ENCODE measurements at places on chromosomes 12 and 14.

DNA sequence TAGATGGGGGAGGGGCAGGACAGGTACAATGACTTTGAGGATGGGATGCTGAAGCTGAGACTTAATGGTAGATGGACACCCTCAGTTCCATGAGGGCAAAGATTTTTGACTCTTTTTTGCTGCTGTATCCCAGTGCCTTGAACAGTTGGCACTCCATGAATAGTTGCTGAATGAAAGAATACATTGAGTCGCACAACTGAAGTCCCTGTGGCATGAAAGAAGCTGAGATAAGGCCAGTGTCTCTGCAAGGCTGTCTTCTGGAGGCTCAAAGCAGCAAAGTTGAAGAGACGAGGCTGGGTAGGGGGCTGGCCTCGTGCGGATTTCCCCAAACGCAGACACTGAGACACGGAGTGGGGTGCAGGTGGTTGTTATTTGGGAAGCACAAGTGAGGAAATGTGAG, 179.3 kb downstream of the ADCK1 start:
- DNase-seq = no peak

DNA sequence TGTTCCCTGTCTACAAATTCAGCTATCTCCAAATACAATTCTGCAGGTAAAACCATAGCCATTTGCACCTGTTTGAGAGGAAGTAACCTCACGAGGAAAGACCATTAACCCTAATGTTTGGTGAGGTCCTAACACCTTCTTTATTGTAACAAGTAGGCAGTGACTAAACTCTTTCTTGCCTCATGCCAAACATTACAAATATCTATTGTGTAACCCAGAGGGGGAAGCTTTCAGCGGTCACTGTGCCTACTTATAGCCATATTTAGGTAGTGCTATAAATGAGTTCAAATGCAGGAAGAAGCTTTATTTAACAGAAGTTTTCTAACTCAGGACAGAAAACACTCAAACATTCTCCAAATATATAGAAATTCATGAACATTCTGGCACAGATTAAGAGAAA, 252.7 kb downstream of the LRFN5 start:
- DNase-seq = no peak

GRCh38 chr12:69019910-69020309, 86.9 kb upstream of the CPM start:
- DNase-seq = no peak

- no peak for DNase-seq
Measured at GRCh38 chr12:14514946-14515345, 52.7 kb downstream of the PLBD1 start.

- DNase-seq = no peak
Measured at GRCh38 chr14:92144708-92145107, 22.9 kb downstream of the CPSF2 start.

- no peak for DNase-seq
Measured at GRCh38 chr12:121451961-121452339, 52.0 kb downstream of the RNF34 start.

DNA sequence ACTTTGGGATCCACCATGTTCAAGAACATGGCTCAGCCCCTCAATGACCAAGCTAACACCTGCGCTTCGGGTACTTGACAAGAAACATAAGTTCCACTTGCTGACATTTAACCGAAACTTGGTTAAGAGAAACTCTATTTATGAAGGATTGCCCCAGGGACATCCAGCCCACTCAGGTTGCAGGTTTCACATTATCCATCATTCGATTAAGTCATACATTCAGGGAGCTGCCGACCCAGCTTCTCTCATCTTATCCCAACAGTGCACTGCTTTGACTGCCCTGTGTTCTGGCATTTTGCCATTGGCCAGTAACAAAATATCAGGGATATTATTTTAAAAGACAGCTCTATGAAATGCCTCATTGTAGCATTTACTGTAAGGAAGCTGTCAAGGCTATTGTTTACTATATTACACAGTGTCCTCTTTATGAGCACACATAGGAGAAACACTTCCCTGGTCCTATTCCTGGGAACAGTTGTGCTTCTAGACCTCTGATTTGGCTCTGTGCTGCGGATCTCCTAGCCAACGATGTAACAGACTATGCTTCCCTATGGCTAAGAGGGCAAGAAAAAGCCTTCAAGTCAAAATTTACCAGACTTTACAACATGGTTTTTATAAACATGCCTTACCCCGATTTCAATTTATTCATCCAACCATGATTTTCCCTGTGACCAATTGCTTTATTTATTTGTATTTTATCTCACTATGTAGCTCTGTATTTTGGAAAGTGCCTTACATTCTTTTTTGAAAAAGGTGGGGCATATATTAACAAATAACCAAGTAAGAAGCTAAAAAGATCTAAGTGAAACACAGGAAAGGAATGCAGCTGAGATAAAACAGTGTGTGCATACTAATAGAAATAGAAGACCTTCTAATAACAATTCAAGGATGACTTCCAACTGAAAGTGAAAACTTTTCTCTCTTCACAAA, 109.3 kb downstream of the ITPR2 start:
- no peak for DNase-seq

DNA sequence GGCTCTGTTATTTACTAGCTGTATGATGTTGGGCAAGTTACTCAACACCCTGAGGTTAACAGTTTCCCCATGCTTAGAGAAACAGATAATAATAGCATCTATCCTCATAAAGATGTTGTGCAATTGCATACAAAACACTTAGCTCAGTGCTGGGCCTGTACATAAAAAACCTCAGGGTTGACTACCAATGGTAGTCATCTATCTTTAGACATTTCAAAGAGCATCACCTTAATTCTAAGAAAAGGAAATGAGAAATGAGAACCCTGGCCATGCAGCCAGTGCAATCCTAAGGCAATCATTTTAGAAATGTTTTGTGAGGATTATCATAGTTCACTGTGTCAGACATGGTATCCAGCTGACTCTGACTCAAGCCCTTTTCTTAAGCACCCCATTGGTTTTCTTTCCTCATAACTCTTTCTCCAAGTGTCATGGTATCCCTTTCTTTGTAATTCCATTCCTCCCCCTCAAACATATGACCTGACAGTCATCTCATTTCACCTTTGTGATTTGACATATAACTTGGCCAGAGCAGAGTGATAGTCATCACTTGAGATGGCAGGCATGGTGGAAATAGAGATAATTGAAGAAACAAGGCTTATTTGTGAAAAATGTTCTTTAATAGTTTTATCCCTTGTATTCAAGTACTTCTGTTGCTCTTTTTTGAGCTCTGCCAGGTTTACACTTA, 29.5 kb upstream of the OSBPL8 start:
- no peak for DNase-seq

DNA sequence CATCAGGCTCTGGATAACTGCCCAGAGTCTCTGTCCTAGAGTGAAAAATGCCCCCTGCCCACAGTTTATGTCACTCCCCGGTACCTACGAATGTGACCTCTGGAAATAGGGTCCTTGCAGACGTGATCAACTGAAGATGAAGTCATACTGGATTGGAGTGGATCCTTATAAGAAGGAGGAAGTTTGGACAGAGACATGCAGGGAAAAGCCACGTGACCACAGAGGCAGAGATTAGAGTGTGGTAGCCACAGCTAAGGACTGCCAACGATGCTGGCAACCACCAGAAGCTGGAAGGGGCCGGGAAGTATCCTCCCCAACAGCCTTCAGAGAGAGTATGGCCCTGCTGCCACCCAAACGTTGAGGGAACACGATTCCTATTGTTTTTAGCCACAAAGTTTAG, 101.2 kb upstream of the NCOR2 start:
- DNase-seq = no peak

DNA sequence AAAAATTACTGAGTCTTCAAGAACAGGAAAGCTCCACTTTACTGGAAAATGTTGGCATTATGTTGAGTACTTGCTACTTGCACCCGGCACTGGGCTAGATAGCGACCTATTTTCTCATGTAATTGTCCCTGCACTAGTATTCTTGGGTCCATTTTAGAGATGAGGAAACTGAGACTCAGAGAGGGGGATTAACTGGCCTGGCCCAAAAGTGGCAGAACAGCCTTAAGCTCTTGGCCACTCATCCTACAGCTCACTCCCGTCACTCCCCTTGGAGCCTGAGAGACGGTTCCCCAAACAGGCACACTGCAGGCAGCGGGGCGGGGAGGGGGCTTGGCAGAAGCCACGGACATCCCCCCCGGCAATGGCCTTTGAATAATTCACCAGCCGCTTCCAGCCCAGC, 113.9 kb downstream of the SCARB1 start:
- no peak for DNase-seq

GRCh38 chr14:24576771-24577170, 721 bp upstream of the CTSG start:
- DNase-seq = no peak

DNA sequence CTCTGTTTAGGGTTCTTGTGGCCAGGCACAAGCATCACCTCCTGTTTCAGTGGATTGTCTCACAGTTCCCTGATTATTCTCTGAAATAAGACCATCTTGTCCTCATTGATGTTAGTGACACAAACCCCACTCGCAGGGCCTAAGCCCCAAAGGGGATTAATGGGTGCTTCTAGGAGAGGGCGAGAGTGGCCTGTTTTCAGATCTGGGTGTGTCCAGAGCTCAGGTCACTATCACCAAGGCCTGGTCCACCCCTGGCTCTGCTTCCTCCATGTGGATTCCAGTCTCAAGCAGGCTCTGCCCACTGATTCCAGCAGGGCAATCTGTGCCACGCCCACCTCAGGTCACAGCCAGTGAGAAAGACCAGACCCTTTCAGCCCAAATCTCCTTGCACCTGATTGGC, 361.9 kb downstream of the ADGRD1 start:
- DNase-seq = no peak

GRCh38 chr14:98799891-98800290, 472.1 kb downstream of the BCL11B start:
- no peak for DNase-seq

GRCh38 chr12:128483526-128484255, 216.7 kb downstream of the TMEM132C start:
- no peak for DNase-seq

- DNase-seq = no peak
Measured at GRCh38 chr12:59365133-59365532, 230.7 kb upstream of the SLC16A7 start.

DNA sequence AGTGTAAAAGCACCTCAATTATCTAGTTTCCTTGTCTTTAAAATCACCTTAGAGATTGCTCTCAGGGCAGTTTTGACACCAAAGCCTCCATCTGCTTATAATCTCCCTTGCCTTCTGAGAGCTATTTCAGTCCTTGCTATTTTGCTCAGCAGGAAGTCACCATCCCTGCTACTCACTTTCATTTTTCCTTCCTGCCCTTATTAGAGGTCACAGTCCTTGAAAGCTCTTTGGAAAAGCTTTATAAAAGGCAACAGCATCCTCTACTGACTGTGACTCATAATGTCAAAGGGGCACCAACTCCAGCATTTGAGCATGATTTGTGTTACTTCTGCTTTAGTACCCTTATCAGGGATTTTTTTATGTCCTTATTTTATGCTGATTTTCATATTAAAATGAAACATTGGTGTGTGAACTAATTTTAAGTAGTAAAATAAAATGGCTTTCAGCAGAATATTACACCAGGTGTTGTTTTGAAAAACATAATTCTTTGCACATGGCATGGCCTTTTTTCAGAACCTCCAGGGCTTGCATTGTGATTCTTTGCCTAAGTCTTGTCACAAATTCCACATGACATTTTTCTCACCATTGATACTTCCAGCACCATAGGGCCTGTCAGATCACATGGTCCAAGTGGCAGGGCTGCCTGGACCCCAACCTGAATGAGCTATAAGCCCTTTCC, 213.0 kb downstream of the ADAMTS20 start:
- DNase-seq = peak; percentile 68

GRCh38 chr12:93139028-93139665, 210.1 kb upstream of the EEA1 start:
- no peak for DNase-seq

DNA sequence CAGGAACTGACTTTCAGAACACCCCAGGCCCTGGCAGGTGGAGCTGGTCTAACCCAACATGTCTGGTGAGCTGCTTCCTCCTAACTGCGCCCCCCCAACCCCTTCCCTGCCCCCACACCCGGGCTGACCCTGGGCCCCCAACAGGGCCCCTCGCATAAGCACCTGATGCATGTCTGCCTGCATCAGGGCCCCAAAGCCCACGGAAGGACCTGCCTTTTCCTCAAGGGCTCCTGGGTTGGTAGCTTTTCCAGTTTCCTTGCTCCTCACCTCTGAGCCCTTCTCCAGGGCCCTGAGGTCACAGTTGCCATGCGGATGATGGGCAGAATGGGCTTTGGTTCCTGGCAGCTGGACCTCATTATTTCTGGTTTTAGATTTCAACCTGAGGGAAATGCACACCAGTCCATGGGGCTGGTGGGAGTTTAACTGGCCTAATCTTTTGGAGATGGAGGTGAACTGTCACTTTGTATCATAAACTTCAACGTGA, 18.5 kb downstream of the TESC start:
- no peak for DNase-seq

- peak; percentile 62 for DNase-seq
Measured at GRCh38 chr12:92229381-92229780, 83.7 kb upstream of the BTG1 start.

DNA sequence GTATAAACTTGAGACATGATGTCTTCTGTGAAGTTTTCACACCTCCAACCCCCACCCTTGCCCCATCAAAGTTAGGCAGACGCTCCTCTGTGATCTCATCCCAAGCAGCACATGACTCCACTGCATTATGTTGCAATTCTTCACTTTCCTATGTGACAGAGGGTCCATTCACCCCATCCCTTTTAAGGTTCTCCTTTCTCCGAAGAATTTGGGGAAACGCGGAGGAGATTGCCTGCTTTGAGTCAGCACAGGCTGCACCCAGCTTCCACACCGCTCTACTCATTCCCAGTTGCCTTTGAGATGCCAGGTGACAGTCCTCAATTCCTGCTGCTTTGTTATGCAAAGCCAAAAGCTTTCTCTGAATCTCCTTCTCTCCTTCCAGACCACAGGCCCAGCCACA, 61.8 kb downstream of the PHLDA1 start:
- no peak for DNase-seq

GRCh38 chr12:106651552-106651951, 68.7 kb downstream of the RFX4 start:
- no peak for DNase-seq

DNA sequence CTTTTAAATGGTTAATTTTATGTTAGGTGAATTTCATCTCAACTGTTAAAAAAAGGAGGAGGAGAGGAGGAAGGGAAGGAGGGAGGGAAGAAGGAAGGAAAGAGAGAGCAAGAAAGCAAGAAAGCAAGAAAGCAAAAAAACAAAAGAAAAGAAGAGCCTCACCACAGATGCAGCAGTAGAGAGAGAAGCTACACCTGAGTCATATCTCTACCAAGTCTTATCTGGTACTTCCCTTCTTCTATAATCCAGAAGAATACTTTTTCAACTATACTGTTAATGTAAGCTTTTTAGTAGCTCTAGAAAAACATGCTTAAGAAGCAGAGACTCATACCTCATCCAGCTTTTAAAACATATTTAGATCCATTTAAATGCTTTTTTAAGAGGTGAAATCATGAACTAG, 5.6 kb upstream of the IL26 start:
- no peak for DNase-seq

GRCh38 chr12:70648191-70648590, 11.0 kb upstream of the PTPRB start:
- DNase-seq = no peak

- DNase-seq = no peak
Measured at GRCh38 chr12:67761566-67761965, 113.0 kb downstream of the DYRK2 start.

Data from NCI-H2171 treated with DMSO at 0.1 percent for 48 hours (cell line).